ENCODE measurements at places on chromosomes 2 and 18. TPM values are rescaled to one million over a fixed set of nuclear protein-coding genes. Genes with fewer than 3 reads are reported as not detected.

TEKT4 gene
- polyA plus RNA-seq: not detected

KCNS3 gene
- polyA plus RNA-seq: not detected

LYG2 gene
- polyA plus RNA-seq: not detected

RAB10 gene
- polyA plus RNA-seq: 64.0 TPM

SLC40A1 gene
- polyA plus RNA-seq: 40.3 TPM

CPO gene
- polyA plus RNA-seq: not detected

POTEE gene
- 0.08 TPM for polyA plus RNA-seq

ABCG8 gene
- 0.02 TPM for polyA plus RNA-seq

GLI2 gene
- not detected for polyA plus RNA-seq

SLC14A1 gene
- 2.3 TPM for polyA plus RNA-seq

CHRNA1 gene
- polyA plus RNA-seq: not detected

STPG4 gene
- not detected for polyA plus RNA-seq

ZNF396 gene
- 1.9 TPM for polyA plus RNA-seq

DRC1 gene
- not detected for polyA plus RNA-seq

CNGA3 gene
- polyA plus RNA-seq: not detected

DYNAP gene
- polyA plus RNA-seq: not detected

CHST10 gene
- 5.0 TPM for polyA plus RNA-seq

FAP gene
- polyA plus RNA-seq: not detected

CD8A gene
- 934 TPM for polyA plus RNA-seq

FAM124B gene
- 0.18 TPM for polyA plus RNA-seq

SGO2 gene
- polyA plus RNA-seq: 2.4 TPM

AKAIN1 gene
- polyA plus RNA-seq: not detected

EVX2 gene
- polyA plus RNA-seq: not detected

TTC39C gene
- polyA plus RNA-seq: 60.6 TPM

ZNF638 gene
- 52.4 TPM for polyA plus RNA-seq

GKN2 gene
- not detected for polyA plus RNA-seq

DHRS9 gene
- not detected for polyA plus RNA-seq

TXNDC9 gene
- polyA plus RNA-seq: 44.3 TPM

TUBA4B gene
- not detected for polyA plus RNA-seq

ANKRD30BL gene
- not detected for polyA plus RNA-seq

CTNNA2 gene
- polyA plus RNA-seq: not detected

FOXI3 gene
- not detected for polyA plus RNA-seq

KCNE4 gene
- not detected for polyA plus RNA-seq

STARD6 gene
- not detected for polyA plus RNA-seq

REG3G gene
- not detected for polyA plus RNA-seq

SERPINB4 gene
- not detected for polyA plus RNA-seq

SYT4 gene
- polyA plus RNA-seq: not detected

ALLC gene
- polyA plus RNA-seq: not detected

SLC38A11 gene
- polyA plus RNA-seq: not detected

PDE11A gene
- polyA plus RNA-seq: not detected

POTEJ gene
- not detected for polyA plus RNA-seq

ZSWIM2 gene
- not detected for polyA plus RNA-seq

Measured in naive thymus-derived CD8-positive, alpha-beta T cell (primary cell).